ENCODE measurements at places on chromosomes 4 and X. TPM values are rescaled to one million over a fixed set of nuclear protein-coding genes. Genes with fewer than 3 reads are reported as not detected.

DNA sequence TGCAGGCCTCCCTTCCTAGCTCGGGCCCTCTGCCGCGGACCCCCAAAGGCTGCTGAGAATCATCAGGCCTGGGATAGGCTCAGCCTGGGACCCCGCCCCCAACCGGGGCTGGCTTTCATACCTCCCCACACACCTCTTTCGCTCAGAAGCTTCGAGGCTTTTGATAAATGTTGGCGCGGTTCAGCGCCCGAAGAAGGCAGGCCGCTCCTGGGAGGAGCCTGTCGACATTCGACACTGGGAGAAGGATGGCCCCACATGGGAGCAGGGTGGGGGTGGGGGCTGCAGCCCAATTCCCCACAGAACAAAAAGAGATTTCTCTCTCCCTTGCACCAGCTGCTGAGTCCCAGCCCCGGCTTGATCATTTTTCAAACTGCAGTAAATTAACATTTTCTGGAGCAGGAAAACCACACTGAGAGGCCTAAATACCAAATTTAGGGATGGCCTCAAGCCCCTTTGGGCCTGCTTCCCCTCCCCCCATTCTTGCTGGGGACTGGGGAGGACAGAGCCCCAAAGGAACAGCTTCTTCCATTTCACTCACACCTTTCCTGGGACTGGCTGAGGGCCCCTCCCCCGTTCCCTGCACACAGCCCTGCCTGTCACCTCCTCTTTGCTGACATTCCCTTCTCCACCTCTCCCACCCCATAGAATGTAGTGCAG lies 112.9 kb upstream of the PJA1 start:
- H3K36me3 ChIP-seq = no peaks in the 10 kb centered on the region
- DNase-seq = no peak
- H3K4me3 ChIP-seq = no peak overlapping the region

- H3K27ac ChIP-seq = no peak overlapping the region
- H3K36me3 ChIP-seq = no peaks in the 10 kb centered on the region
- no peak for DNase-seq
- no peaks in the 10 kb centered on the region for H3K4me1 ChIP-seq
- no peaks in the 10 kb centered on the region for H3K27me3 ChIP-seq
Measured at GRCh38 chr4:66330125-66330524, 659.8 kb upstream of the EPHA5 start.

GRCh38 chr4:8538703-8539567 lies 41.3 kb upstream of the GPR78 start:
- H3K27ac ChIP-seq = peak overlapping the region; percentile 0
- no peaks in the 10 kb centered on the region for H3K27me3 ChIP-seq
- peaks cover 21% of the 10 kb centered on the region for H3K36me3 ChIP-seq
- DNase-seq = peak; percentile 35
- no peak overlapping the region for H3K4me3 ChIP-seq
- H3K4me1 ChIP-seq = peaks cover 39% of the 10 kb centered on the region

PWWP3B gene
- total RNA-seq = not detected

CXXC4 gene
- 1.3 TPM for total RNA-seq
